Stimulated activated CD8-positive, alpha-beta memory T cell treated with anti-CD3 and anti-CD28 coated beads, Interleukin-7, amount 100 ng/mL, for 1 hour (primary cell): ENCODE measurements at places on chromosomes 3 and 15.

DNA sequence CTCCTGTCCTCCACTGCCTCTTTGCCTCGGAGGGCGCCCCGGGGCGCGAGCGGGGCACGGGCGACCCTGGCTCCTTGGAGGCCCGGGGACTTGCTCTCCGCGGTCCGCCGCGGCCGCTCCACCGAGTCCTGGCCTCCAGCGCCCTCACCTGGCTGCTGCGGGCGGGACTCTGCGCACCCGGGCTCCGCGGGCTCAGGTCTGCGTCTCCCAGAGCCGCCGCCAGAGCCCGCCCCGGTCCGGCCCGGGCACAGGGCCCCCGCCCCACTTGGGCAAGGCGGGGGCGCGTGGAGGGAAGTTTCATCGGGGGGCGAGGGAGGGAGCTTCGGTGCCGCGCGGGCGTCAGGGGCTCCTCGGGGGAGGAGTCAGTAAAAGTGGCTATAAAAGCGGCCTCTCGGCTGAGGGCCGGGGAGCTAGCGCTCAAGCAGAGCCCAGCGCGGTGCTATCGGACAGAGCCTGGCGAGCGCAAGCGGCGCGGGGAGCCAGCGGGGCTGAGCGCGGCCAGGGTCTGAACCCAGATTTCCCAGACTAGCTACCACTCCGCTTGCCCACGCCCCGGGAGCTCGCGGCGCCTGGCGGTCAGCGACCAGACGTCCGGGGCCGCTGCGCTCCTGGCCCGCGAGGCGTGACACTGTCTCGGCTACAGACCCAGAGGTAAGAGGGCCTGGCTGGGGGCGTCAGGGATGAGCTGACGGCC lies at the start of gene CEMIP:
Gene CEMIP, plus strand, starts transcription at position 407 of the 694 bp plus-strand sequence. CDS start 94,510 bp downstream, outside the sequence.
- DNase-seq: no peak

DNA sequence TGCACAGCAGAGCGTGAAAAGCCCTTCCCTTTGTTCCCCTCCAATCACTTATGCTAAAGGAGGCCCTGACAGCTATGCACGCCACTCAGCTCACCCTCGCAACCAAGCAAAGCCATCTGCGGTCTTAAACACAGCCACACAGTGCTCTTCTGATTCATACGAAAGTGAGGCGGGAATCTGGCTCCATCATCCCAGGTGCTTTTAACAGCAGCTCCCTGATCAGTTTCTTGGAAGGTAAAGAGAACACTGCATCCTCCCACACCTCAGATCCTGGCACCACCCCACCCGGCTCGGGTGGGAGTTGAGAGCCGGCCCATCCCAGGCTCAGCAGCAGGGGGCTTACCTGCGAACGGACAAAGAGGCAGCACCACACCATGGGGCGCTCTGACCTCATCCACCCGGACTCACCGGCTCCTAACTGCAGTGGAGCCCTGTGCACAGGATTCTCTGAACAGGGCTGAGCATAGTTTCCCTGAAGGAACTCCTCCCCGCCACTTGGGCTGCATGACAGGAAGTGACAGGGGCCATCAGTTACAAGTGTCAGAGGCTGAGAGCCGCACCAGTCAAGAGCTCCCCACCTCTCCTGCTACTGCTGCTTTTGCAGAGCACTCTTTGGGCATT lies 114.3 kb upstream of the ARHGEF3 start:
- DNase-seq: peak; percentile 51

DNA sequence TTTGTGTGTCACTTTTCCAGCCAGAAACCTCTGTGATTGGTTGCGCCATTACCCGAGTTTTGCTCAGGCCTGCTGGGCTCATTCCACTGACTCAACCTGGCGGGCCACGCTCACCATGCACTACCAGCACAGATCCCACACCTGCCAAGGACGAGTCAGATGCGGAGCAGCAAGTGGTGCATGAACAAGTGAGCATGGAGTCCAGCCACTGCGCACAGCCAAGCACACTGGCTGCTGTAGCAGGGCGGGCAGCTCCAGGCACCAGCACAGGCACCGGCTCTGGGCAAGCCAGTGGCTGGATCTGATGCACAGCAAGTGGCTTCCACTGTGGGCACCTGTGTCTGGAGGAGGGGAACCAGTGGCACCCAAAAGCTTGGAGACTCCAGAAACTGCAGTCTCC lies 110.4 kb downstream of the CBLB start:
- no peak for DNase-seq

DNA sequence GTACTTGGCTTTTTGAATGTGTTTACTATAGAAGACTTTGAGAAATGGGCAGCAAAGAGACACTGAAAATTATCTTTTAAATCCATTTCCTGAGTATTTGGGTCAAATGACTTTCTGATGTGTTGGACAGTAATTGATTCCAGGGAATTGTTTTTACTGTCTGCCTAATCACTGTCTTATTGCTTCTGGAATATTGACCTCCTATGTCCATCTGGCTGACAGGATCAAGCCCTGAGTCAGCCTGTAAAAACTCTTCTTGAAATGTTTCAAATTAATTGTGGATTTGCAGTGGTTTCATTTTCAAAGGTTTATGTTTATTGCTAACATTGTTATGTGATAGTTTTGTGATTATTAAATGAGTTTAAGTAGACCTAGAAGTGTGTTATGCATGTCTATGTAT lies 50.6 kb upstream of the MLF1 start:
- no peak for DNase-seq

GRCh38 chr15:34366271-34367065 lies 528 bp downstream of the LPCAT4 start:
- no peak for DNase-seq

- DNase-seq: no peak
These were observed 124.3 kb upstream of the ATP11B start for GRCh38 chr3:182668974-182669373.

DNA sequence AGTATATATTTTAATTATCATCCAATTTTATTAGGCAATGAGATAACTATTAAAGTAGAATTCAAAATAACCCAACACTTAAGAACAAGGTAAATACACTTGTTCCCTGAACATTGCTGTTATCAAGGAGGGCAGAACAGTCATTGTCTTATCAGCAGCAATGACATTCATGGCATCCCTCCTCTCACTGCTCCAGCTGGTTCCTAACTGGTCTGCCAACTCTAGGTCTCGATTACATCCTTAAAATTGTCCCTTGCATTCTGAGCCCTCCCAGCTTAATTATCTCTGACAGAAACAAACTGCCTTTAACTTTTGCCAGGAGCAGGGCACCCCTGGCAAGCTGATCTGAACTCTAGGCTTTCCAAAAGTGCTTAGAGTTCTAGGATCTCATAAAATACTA lies 14.0 kb upstream of the DYNC1LI1 start:
- DNase-seq: no peak

GRCh38 chr15:61037031-61037430 lies 192.1 kb downstream of the RORA start:
- no peak for DNase-seq

- peak; percentile 45 for DNase-seq
These were observed at the start of gene TMEM158 for GRCh38 chr3:45226206-45226915. Gene TMEM158, minus strand, starts transcription at chr3:45226287. Its CDS starts 260 bp downstream, at chr3:45226027.

DNA sequence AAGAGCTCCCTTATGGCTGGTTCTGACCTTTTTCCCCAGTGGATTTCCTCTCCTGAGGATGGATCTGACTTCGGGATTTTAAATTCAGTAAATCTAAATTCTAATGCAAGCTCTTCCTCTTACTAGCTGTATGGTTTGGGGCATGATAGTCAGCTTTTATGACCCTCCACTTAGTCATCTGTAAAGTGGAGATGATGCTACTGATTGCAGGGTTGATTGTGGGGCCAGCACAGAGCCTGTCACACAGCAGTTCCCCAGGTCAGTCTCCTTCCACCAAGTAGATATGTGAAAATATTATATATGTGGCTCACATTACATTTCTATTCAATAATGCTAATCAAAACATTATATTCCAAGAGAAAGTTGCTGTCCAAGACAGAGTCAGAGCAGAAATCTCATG lies 141.3 kb upstream of the UBE2E1 start:
- no peak for DNase-seq

DNA sequence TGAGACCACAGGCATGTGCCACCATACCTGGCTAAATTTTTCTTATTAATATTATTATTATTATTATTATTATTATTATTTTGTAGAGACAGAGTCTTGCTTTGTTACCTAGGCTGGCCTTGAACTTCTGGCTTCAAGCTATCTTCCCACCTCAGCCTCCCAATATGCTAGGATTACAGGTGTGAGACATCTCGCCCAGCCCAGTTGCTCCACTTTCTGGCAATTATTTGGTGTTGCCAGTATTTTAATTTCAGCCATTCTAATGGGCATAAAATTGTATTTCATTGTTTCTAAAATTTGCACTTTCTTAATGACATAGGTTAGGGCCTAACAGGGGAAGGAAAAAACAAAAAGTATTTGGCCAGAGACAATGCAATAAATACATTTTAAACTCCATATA lies 1217.6 kb upstream of the ALCAM start:
- DNase-seq: no peak

GRCh38 chr3:73018298-73018697 lies 21.7 kb downstream of the PPP4R2 start:
- no peak for DNase-seq

- DNase-seq: no peak
These were observed 10.5 kb downstream of the EBLN2 start for GRCh38 chr3:73071952-73072351.

GRCh38 chr3:149934524-149934923 lies 36.2 kb downstream of the PFN2 start:
- no peak for DNase-seq

DNA sequence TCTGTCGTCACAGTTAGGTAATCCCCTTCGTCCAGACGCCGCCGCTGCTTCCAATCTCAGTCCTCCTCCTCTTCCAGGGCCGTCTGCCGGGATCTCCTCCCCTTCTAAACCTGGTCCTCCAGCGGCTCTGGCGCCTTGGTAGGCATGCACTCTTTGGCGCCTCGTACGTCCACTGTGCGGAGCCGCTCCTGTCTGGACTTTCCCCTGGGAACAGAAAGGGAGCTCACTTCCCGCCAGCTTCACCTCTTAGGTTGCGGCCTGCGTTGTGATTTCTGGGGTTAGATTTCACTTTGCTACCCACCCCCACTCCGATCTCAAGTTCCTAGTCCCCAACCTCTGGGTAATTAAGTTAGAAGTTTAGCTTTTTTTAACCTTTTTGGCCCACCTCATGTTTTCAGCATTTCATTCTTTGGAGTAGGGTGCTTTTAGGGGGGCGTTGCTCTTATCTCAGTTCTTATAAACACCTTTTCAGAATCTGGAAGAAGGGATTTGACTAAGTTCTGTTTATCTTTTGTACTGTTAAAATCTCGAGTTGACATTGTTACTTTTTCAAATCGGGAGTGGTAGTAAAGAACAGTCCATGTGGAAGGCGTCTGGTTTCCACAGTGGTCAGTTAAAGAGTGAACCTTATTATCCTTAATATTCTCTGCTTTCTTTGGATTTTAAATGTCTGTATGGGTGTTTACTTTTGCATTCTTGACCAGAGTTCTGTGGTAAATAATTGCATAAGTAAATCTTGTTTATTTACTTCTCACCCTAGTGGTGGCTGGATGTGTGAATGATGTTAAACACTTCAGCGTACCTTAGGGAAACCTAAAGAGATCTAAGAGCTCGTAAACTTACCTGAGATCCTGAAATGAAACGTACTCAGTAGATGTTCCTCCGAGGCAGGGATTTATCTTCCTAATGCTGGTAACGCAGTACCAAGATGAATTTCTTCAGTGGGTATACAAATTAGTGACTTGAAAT lies 611 bp downstream of the CTDSPL2 start:
- DNase-seq: no peak

GRCh38 chr15:91854639-91854990 lies 1.1 kb downstream of the SLCO3A1 start:
- no peak for DNase-seq

GRCh38 chr3:2094941-2095340 lies 3.7 kb upstream of the CNTN4 start:
- DNase-seq: no peak

- no peak for DNase-seq
These were observed 11.1 kb upstream of the MUC20 start for GRCh38 chr3:195709676-195710085.

- no peak for DNase-seq
These were observed 30.6 kb upstream of the UBE3A start for GRCh38 chr15:25469377-25469776.

GRCh38 chr15:86054338-86054737 lies 25.3 kb upstream of the AGBL1 start:
- DNase-seq: no peak

- DNase-seq: no peak
These were observed 781.9 kb upstream of the GRM7 start for GRCh38 chr3:6079011-6079410.

DNA sequence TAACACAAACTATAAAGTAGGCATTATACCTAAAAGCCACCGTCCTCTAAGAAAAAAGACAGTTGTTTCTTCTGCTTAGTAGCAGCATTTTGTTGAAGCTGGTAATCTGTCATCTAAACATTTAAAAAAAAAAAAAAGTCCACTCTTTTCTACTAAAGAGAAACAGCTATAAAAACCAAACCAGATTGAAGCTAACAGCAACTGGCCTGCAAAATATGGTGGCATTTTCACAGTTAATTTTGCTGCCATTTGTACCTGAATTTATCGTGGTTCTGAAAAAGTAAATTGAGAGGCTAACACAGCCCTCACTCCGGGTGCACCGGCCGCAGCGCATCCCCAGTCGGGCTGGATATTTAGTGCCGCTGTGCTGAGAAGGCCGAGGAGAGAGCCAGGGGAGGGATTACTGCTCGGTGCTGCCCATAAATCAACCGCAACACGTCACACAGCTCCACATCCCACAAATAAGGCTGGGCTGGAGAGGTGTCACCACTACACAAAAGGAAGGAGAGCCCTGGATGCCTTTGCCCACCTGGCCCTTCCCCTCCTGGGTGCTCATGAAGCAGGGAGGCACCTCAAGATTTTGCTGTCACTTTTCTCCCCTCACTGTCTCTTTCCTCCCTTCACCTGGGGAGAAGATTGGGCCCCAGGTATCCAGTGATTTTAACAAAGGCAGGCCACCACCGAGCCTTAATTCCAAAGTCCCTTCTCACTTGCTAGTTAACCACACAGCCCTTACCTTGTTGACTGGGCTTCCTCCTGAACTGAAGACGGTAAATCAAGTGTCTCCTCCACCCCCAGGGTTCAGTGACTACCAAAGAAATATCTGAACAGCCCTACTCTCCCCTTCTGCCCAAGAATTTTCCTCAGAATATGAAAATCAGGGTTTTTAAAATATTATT lies 44.4 kb downstream of the MECOM start:
- no peak for DNase-seq

- no peak for DNase-seq
These were observed 551.2 kb upstream of the CCDC54 start for GRCh38 chr3:106825962-106826605.

DNA sequence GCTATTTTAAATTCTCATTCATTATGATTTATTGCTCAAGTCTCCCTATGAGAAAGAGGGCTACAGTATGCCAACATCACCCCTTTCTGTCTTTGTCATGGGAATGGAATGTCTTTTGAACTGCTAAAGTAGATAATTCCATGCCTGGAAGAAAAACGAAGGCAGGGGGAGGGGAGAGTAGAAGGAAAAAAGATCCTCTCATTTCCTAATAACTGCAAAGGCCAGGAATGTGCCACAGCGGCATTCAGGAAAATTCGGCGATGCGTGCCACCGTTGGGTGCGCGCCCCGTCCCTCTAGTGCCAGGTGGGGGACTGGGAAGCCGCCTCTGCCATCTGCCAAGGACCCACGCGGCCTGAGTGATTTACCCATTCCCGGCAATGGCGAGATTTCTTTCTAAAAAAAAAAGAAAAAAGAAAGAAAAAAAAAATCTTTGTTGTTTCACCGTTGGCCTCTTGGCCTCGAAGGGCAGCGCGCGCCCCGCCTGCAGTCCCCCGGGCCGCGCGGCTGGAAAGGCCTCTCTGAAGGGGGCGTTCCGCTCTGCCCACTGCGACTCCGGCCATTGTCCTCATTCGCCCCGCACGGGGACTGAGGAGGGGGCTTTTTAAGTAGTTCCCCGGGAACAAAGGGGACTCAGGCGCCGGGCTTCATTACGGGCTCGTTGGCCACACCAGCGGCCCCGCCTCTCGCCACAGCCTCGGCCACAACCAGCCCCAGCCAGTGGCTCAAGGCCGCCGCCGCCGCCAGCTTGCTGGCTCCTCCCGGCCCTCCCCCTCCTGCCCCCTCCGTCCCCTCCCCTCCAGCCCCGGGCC lies 54.5 kb downstream of the CPN2 start:
- no peak for DNase-seq
